Mesothelial cell of epicardium (in vitro differentiated cells): ENCODE measurements at places on chromosomes 2 and 18.

DNA sequence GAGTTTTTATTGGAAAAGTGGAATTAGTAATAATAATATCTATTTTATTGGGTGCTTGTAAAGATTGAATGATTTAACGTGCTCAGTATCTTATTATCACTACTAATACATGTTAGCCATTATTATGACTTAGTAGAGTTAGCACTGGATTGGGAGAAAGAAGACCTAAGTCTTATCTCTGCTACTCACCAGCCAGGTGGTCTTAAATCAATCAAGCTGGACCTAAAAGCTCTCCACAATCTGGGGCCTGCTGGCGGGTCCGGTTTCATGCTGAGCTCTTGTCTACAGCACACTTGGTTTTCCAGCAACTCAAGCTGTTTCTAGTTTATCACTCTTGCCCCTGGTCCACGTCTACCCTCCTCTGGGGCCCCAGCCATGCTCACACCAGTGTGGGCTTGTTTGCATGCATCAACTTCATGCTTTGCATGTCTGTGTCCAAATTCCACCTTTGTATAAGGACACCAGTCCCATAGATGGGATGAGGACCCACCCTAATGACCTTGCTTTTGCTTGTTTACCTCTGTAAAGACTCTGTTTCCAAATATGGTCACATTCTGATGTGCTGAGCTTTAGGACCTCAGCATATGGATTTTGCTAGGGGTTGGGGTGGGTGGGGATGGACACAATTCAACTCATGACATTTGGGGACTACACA, 363.1 kb downstream of the LPIN1 start:
- no peak for DNase-seq
- peaks cover 16% of the 10 kb centered on the region for H3K4me1 ChIP-seq

DNA sequence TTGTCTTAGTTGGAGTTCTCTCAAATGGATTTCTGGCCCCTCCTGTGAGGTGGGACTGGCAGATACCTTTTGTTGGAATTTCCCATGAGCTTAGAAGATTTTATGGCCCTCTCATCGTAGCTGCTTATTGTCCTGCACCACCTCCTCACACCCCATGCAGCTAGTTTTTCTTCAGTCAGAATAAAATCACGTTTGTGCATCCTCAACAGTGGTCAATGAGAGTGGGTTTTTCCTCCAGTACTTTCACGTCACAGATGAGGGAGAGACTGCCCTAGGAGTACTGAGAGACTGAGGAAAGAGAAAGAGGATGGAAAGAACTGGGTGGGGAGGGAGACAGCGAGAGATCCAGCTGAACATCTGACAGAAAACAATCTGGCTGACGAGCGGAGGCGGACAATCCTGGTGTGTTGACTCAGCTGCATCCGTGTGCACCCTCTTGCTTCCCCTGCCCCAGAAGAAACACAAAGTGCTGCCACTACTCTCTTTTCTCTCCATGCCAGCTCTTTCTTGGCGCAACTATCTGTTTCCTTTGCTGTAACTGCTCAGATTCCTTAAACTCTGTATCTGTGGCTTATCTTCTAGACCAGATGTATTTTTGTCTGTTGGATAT, 7.4 kb downstream of the RAPGEF4 start:
- H3K4me3 ChIP-seq: no peak overlapping the region
- no peak overlapping the region for H3K27ac ChIP-seq
- H3K27me3 ChIP-seq: peaks cover 7% of the 10 kb centered on the region
- H3K36me3 ChIP-seq: peaks cover 22% of the 10 kb centered on the region
- no peak for DNase-seq

GRCh38 chr2:62314291-62314690, 118.4 kb downstream of the B3GNT2 start:
- no peak for DNase-seq
- H3K4me3 ChIP-seq: no peak overlapping the region
- H3K27me3 ChIP-seq: no peaks in the 10 kb centered on the region
- no peaks in the 10 kb centered on the region for H3K36me3 ChIP-seq

DNA sequence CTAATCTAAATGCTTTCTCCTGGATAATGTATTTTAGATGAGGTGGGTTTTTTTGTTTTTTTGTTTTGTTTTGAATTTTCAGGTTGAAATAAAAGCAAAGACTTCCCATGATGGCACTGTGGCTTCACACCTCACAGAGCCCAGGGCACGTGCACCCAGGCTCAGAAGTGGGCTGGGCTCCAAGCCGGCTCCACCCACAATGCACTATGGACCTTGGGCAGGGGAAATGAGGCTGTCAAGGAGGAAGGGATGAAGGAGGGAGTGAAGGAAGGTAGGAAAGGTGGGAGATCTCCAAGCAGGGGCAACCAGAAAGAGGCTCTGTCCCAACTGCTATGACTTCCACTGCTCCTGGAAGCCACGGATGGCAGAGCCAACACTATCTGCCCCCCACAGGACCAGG, 60.4 kb downstream of the BIN1 start:
- no peaks in the 10 kb centered on the region for H3K27me3 ChIP-seq
- DNase-seq: no peak
- H3K4me3 ChIP-seq: no peak overlapping the region
- H3K27ac ChIP-seq: no peak overlapping the region
- peaks cover 2% of the 10 kb centered on the region for H3K4me1 ChIP-seq

DNA sequence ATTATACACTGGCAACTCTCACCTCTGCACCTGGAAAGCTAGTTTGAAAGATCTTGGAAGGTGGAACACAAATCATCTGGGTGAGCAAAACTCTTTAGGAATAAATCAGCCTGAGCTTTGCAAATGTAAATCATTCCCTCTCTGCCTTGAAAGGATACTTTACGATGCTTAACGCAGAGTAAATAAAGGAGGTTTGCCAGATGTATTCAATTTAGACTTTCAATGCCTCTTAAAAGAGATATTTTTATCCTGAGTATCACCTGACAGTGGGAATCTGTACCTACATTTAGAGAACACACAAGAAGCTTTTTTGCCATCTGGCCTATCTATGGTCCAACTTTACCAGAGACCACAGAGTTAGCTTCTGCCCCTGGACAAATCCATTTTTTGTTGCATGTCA, 983.2 kb upstream of the CDH2 start:
- peak overlapping the region; percentile 59 for H3K27ac ChIP-seq
- no peak for DNase-seq
- no peaks in the 10 kb centered on the region for H3K36me3 ChIP-seq
- H3K4me1 ChIP-seq: peaks cover 34% of the 10 kb centered on the region
- no peaks in the 10 kb centered on the region for H3K27me3 ChIP-seq
- H3K4me3 ChIP-seq: no peak overlapping the region

DNA sequence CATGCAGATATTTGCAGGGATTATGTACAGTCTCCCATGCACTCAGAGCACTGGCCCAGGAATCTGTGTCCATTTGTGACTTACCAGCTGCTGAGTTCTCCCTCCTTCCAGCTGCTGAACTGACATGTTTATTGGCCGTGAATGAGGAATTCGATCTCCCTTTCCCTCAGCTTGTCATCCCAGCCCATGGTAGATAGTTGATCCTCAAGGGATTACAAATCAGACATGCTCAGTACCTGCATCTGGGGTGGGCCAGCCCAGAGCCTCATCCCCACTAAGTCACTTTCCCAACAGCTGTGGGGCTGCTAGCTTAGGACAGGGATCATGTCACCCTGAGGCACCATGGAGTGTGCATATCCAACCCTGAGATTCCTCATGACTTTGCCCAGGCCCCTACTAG, 1284.9 kb upstream of the LRRTM1 start:
- no peak for DNase-seq
- H3K4me3 ChIP-seq: no peak overlapping the region
- no peaks in the 10 kb centered on the region for H3K27me3 ChIP-seq
- no peak overlapping the region for H3K27ac ChIP-seq
- H3K4me1 ChIP-seq: no peaks in the 10 kb centered on the region

GRCh38 chr18:42617221-42617620, 498.3 kb downstream of the RIT2 start:
- H3K27me3 ChIP-seq: no peaks in the 10 kb centered on the region
- H3K4me1 ChIP-seq: peaks cover 16% of the 10 kb centered on the region
- no peak for DNase-seq

- DNase-seq: no peak
- no peak overlapping the region for H3K4me3 ChIP-seq
- no peaks in the 10 kb centered on the region for H3K27me3 ChIP-seq
- peaks cover 7% of the 10 kb centered on the region for H3K36me3 ChIP-seq
- H3K4me1 ChIP-seq: peaks cover 11% of the 10 kb centered on the region
- H3K27ac ChIP-seq: no peak overlapping the region
Observed at GRCh38 chr2:154724194-154724797, 25.8 kb downstream of the KCNJ3 start.

GRCh38 chr18:78769502-78770105, 210.0 kb upstream of the SALL3 start:
- no peak overlapping the region for H3K27ac ChIP-seq
- H3K4me1 ChIP-seq: peaks cover 11% of the 10 kb centered on the region
- peaks cover 7% of the 10 kb centered on the region for H3K27me3 ChIP-seq

DNA sequence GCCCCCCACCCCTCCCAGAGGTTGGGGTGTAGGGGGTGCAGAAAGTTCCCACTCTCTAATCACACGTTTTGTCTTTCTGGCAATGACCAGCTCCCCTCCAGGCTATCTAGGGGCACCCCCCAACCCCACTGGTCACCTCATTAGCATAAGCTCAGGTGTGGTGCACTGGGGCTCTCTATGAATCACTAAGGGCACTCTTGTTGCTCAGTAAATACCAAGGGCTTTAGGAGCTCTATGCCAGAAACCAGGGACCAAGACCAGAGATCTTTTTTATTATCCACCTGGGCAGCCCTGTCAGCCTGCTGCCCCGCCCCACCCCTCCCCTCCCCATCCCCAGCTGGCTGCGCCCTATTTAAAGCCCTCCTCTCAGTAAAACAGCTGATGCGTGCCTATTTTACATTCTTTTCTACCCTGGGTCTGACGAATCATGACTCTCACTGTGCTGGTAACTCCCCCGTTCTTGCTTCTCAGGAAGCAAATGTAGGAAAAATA, 24.3 kb downstream of the NCK2 start:
- H3K36me3 ChIP-seq: peaks cover 3% of the 10 kb centered on the region
- peaks cover 40% of the 10 kb centered on the region for H3K4me1 ChIP-seq
- DNase-seq: no peak
- H3K27ac ChIP-seq: peak overlapping the region; percentile 88

GRCh38 chr2:96637385-96638143, 548 bp downstream of the KANSL3 start:
- peak overlapping the region; percentile 92 for H3K4me3 ChIP-seq
- peaks cover 9% of the 10 kb centered on the region for H3K36me3 ChIP-seq
- H3K4me1 ChIP-seq: peaks cover 32% of the 10 kb centered on the region
- peak overlapping the region; percentile 96 for H3K27ac ChIP-seq
- no peak for DNase-seq

DNA sequence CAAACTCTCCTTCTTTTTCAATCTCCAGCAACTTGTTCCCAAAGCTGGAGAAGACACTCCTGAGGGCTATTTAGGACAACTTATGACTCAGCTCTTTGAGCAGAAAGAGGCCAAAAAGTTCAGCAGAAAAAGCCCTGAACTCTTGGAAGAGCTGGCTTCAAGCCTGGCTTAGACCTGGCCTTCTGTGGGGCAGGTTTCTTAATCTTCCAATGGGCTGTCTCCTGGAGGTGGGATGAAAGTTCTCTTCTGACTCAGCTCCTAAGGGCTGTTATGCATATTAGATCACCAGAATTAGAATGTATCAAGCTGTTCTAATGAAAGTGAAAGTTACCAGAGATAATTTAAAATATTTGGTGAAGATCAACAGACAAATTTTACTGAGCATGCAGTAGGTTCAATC, 129.4 kb downstream of the RAD51AP2 start:
- H3K4me1 ChIP-seq: no peaks in the 10 kb centered on the region
- no peak for DNase-seq
- H3K4me3 ChIP-seq: no peak overlapping the region
- no peak overlapping the region for H3K27ac ChIP-seq
- H3K27me3 ChIP-seq: peaks cover 7% of the 10 kb centered on the region

GRCh38 chr2:38466876-38467767, 90.0 kb upstream of the ATL2 start:
- no peak for DNase-seq
- peaks cover 46% of the 10 kb centered on the region for H3K4me1 ChIP-seq
- peak overlapping the region; percentile 89 for H3K27ac ChIP-seq
- H3K27me3 ChIP-seq: no peaks in the 10 kb centered on the region
- H3K36me3 ChIP-seq: no peaks in the 10 kb centered on the region
- no peak overlapping the region for H3K4me3 ChIP-seq

- H3K27ac ChIP-seq: no peak overlapping the region
- H3K36me3 ChIP-seq: peaks cover 10% of the 10 kb centered on the region
- peaks cover 9% of the 10 kb centered on the region for H3K4me1 ChIP-seq
Observed at GRCh38 chr2:237682856-237683670, 55.7 kb downstream of the LRRFIP1 start.

DNA sequence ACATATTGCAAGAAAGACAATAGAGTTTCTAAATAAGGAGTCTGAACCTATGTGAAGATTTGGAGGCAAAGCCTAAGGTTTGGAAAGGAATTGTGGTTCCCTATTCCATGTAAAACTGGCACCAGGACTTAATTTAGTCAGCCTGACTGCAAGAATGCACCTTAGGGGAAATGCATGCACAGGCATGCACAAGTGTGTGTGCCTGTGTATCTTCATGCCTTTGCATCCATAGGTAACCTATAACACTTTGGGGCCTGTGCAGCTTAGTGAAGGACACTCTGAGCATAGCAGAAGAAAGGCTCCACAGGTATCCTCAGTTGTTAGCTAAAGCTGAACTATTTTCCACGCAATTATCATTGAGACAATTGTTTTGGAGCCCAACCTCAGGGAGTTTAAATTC, 73.4 kb downstream of the RPRM start:
- H3K27me3 ChIP-seq: no peaks in the 10 kb centered on the region
- no peak overlapping the region for H3K4me3 ChIP-seq
- no peak overlapping the region for H3K27ac ChIP-seq

GRCh38 chr18:58453913-58454317, 175.0 kb downstream of the ALPK2 start:
- peaks cover 15% of the 10 kb centered on the region for H3K4me1 ChIP-seq
- DNase-seq: no peak
- H3K4me3 ChIP-seq: no peak overlapping the region
- H3K27me3 ChIP-seq: peaks cover 25% of the 10 kb centered on the region

- peaks cover 37% of the 10 kb centered on the region for H3K27me3 ChIP-seq
- DNase-seq: no peak
- H3K4me3 ChIP-seq: no peak overlapping the region
- H3K36me3 ChIP-seq: no peaks in the 10 kb centered on the region
Observed at GRCh38 chr2:95379371-95379831, 23.1 kb upstream of the FAHD2A start.

GRCh38 chr2:78892295-78892694, 133.2 kb upstream of the REG3G start:
- peaks cover 8% of the 10 kb centered on the region for H3K4me1 ChIP-seq
- peak overlapping the region; percentile 19 for H3K27ac ChIP-seq
- H3K36me3 ChIP-seq: no peaks in the 10 kb centered on the region
- no peak for DNase-seq
- no peaks in the 10 kb centered on the region for H3K27me3 ChIP-seq

- H3K36me3 ChIP-seq: peaks cover 2% of the 10 kb centered on the region
- no peak overlapping the region for H3K4me3 ChIP-seq
- no peaks in the 10 kb centered on the region for H3K27me3 ChIP-seq
- no peak for DNase-seq
Observed at GRCh38 chr18:8359076-8359475, 250.2 kb upstream of the RAB12 start.

GRCh38 chr2:167924556-167924955, 322.8 kb downstream of the STK39 start:
- H3K27me3 ChIP-seq: peaks cover 4% of the 10 kb centered on the region
- H3K4me3 ChIP-seq: no peak overlapping the region
- no peak overlapping the region for H3K27ac ChIP-seq
- no peak for DNase-seq
- H3K36me3 ChIP-seq: no peaks in the 10 kb centered on the region
